Midbrain (tissue), 1 donor: ENCODE measurements at places on chromosomes 3 and 15.

- peak; percentile 26 for DNase-seq
Measured at GRCh38 chr3:63193647-63194046, 84.5 kb upstream of the SYNPR start.

GRCh38 chr3:38552364-38552763 lies 56.2 kb downstream of the EXOG start:
- no peak for DNase-seq

- DNase-seq: no peak
Measured at GRCh38 chr3:69226071-69226470, 103.7 kb upstream of the LMOD3 start.

DNA sequence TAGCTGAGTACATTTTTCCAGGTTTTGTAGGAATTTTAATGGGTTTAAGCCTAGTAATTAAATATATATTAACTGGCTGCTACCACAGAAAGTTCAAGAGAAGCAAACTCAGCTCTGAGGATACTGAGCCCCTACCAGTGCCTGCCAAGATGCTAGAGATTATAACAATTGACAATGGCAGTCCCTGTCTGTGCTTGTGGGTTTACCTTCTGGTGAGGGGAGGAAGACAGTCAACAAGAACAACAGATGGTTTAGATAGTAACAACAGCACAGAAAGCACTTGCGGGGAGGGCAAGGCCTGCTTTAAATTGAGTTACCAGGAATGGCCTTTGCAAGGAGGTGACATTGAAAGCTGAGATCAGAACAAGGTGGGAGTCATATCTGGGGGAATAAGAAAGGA lies 56.6 kb upstream of the ARHGEF3 start:
- no peak for DNase-seq

GRCh38 chr3:18264361-18264760 lies 160.8 kb downstream of the SATB1 start:
- no peak for DNase-seq

- DNase-seq: no peak
Measured at GRCh38 chr3:15976524-15976923, 178.7 kb upstream of the ANKRD28 start.

DNA sequence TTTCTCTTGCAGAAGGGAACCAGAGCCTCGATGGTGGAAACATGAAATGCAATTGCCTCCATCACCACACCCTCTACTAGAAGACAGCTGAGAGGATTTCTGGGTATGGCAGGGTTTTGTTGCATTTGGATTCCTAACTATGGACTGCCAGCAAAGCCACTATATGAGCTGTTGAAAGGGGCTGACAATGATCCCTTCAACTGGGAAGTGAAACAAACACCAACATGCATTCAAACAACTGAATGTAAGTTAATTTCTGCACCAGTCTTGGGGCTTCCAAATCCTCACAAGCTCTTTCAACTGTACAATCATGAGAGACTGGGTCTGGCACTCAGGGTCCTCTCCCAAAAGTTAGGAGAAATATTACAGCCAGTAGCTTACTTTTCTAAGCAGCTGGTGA lies 116.7 kb upstream of the PLCL2 start:
- DNase-seq: no peak
